Activated CD8-positive, alpha-beta memory T cell treated with anti-CD3 and anti-CD28 coated beads for 24 hours (primary cell): ENCODE measurements at places on chromosomes 6 and 20.

DNA sequence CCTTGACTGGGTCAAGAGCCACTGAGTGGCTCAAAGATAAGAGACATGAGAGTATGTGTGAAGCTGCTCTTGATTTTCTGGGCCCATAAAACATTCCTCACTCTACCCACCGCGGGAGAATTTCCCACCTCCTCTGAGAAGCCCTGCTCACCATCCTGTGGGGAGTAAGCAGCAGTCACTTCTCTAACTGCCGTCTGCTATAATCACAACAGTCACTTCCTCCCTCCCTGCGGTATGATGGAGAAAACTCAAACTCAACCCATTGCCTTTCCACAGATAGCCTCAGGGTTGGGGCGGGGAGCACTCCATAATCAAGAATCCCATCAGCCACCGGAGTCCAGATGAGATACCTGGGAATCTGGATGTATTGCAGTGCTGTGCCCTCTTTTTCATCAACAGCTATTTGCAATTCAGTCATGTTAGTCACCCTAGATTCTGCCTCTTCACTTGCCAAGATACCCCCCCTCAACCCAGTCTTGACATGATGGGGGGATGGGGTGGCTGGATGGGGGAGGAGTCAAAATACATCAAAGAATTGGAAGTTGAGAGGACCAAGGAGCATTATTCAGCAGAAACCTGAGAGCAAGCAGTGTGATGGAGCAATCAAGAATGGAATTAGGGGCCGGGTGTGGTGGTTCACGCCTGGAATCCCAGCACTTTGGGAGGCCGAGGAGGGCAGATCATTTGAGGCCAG is 5.1 kb downstream of the MOCS1 start:
- no peak for DNase-seq

GRCh38 chr6:137233911-137234863 is 15.0 kb upstream of the IFNGR1 start:
- no peak for DNase-seq

GRCh38 chr20:10093087-10093591 is 58.4 kb downstream of the ANKEF1 start:
- DNase-seq = no peak

DNA sequence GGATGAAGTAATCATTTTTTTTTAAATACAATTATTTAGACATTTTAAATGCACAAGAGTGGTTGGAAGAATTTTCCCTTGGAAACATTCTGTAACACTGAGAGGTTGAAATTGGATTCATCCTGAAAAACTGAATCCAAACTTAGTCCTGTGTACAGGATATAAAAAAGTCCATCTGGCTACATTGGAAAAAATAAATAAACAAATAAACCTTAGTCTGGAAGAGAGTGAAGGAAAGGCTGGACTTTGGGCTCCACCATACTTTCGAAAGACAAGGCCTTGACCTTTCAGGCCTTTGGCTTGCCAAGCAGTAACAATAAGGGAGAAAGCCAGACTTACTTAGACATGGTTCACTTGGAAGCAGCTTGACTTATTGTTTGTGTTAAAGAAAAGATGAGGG is 664.3 kb downstream of the TENT5A start:
- DNase-seq = no peak

DNA sequence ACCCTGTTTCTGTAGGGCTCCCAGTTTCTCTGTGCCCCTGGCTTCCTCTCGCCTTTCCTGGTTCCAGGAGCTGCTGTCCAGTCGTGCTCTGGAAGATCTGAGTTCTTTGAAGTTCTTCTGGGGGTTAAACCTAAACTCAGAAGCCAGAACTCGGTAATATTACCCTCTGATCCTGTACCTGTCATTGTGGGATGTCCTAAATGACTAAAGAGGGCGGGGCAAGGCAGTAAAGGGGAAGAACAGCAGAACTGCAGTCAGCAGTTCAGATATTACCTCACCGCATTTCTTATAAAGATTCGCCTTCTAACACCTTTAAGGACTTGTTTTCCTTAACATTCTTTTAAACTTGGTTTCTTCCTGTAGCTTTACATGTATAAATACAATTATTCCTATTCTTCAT is 63.9 kb downstream of the FAM120B start:
- no peak for DNase-seq

- DNase-seq = no peak
Measured at GRCh38 chr6:108862479-108863191, 14.4 kb downstream of the ARMC2 start.

DNA sequence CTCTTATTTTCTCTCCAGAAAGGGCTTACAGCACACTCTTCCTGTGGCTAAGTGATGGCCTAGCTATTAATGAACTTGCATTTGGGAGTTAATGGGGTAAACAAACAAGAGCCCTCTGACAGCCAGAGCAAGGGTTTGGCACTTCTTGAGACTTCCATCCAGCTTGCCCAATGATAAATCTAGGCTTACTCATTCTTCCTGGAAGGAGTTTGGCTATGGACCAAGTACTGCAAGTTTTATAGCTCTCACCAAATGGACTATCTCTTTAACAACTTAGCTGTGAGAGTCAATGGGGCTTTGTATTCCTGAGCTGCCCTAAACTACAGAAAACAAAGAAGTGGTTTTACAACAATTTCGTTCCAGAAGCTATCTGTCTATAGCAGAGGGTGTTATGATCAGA is 16.7 kb upstream of the PI3 start:
- DNase-seq = no peak

DNA sequence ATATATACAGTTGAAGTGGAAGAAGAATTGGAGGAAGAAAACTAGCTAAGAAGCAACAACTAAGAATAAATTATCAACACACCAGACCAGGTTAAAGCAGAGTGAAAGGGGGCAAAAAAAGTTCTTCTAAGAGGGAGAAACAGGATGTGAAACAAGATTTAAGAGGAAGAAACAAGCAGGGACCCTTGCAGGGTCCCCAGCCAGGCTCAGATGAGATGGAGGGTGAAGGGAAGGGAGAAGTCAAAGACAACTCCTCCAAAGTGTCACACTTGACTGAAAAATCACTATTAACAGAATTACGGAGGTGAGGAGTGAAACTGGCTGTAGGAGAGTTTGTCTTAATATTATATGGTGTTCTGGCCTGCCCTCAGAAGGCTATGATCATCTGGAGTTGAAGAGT is 65.4 kb downstream of the MTFR2 start:
- DNase-seq = no peak

DNA sequence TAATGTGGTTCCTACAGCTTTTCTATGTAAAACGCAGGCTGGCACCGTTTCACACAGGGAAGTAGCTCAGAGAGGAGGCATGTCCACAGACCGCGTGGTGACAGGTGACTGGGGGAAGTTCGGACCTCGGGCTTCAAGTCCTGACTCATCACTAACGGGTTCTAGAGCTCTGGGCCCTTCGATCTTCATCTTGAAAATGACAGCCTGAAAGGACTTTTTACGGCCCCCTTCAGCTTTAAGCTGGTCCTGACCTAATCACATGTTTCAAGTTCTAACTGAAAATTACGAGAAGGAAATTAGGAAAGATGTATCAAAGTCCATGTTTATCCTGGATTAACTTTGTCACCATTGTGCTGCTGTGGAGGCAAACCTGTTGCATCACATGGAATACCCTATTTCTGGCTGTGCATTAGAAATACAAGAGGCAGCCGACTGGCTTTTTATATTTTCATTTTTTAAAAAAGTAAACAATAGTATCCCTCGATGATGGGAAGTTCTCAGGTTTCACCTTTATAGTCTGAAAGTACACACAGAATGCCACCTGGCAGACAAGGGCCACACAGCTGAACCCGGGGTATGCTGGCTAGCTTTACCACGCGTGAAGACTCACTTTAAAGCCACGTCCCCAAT is 2.0 kb downstream of the MAN1A1 start:
- no peak for DNase-seq

GRCh38 chr20:35952480-35953386 is 1.6 kb downstream of the SCAND1 start:
- DNase-seq = no peak

DNA sequence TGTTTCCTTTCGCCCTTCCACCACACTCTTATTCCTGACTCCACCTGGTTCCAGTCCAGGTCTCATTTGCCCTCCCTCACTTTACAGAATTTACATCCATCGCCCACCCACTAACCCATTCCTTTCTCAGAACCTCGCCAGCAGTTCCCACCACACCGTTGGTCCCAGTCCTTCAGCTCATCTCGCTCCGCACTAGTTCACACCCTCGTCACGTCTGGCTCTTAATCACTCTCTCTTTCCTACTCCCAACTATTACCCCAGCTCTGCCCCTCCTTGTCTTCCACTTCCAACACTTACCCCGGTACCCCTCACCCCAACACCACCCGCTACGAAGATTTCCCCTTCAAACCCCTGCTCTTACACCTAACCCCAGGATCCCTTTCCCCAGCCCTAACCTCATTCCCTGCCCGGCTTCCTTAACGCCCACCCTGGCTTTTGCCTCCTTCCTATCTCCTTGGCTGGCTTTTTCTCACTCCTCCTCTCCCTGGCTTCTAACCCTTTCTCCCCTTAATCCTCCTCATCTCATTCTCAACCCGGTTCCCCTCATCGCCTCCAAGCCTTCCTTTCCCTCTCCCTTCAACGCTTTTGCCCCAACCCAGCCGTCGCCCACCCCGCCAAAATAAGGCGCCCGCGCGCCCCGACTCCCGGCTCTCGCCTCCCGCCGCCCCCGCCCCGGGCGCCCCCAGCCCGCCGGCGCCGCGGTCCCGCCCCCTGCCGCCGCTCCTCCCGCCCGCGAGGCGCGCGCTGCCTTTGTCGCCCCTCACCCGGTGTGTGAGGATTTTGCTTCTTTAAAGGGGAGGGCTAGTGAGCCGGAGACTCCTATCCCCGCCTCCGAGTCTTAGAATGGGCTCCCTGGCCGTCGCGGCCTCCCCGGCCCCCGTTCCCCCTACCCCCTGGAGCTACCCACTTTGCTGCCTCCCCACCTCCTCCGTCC is 542 bp downstream of the USP49 start:
- DNase-seq = peak; percentile 61
